ENCODE measurements at places on chromosomes 1 and 21. TPM values are rescaled to one million over a fixed set of nuclear protein-coding genes. Genes with fewer than 3 reads are reported as not detected.

The SELE gene
- not detected for total RNA-seq

The KCNJ9 gene
- not detected for total RNA-seq

The FCGR1A gene
- total RNA-seq: not detected

The DLGAP3 gene
- total RNA-seq: 0.39 TPM

The ELAVL4 gene
- total RNA-seq: not detected

GRCh38 chr21:41374867-41375533, 13.2 kb downstream of the MX2 start:
- no peak for DNase-seq
- H3K27me3 ChIP-seq: no peaks in the 10 kb centered on the region
- no peak overlapping the region for H3K4me3 ChIP-seq
- peaks cover 37% of the 10 kb centered on the region for H3K4me1 ChIP-seq

DNA sequence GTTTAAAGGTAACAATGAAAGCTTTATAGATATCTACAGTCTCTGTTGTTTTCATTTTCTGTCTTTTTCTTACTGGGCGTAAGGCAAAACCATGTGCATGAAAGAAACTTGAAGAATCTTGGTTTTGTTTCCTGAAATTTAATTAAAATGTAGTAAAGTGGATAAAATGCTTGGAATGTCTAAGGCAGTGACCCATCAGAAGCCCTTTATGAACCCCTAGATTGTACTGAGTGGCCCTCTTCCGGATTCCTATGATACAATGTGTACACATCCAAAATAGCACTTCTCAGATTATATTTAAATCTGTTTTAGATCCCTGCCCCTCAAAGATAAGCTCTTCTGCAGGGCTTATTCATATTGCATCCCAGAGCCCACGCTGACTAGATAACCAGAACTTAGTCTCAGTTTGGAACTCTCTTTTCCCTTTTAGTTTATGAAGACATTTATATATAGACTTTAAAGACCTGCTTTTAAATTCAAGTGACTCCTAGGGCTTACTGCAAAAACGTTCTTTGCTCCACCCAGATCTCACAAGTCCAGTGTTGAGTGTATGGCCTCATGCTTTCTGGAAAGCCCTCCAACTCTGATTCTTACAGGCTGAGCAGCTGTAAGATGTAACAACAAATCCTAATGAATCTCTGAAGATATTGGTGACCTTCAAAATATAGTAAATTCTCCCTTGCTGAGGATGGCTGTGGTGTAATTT, 142.9 kb downstream of the LRRC7 start:
- H3K27me3 ChIP-seq: no peaks in the 10 kb centered on the region
- no peak overlapping the region for H3K27ac ChIP-seq
- no peaks in the 10 kb centered on the region for H3K4me1 ChIP-seq
- no peak for DNase-seq
- H3K4me3 ChIP-seq: no peak overlapping the region

DNA sequence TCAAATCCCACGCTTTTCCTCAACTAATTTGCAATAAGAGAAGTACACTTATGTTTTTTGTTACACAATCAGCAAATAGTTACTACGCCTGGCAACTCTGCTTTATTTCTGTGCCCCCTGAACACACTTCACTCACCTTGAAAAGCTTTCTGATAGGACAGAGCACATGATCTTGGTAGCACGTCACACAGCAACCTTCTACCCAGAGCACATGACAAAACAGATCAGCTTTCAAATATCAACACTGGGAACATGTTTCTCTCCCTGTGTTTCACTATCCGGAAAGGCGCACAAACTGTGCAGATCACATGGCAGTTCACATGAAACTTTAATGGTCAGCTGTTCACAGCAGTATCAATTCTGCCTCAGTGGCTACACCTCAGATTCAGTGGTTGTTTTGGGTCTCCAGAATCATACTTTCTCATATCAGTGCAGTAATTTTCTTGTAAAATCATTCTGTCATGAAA, 2.2 kb downstream of the SLC19A2 start:
- peaks cover 40% of the 10 kb centered on the region for H3K4me1 ChIP-seq
- no peak overlapping the region for H3K27ac ChIP-seq
- no peak for DNase-seq
- H3K36me3 ChIP-seq: no peaks in the 10 kb centered on the region

DNA sequence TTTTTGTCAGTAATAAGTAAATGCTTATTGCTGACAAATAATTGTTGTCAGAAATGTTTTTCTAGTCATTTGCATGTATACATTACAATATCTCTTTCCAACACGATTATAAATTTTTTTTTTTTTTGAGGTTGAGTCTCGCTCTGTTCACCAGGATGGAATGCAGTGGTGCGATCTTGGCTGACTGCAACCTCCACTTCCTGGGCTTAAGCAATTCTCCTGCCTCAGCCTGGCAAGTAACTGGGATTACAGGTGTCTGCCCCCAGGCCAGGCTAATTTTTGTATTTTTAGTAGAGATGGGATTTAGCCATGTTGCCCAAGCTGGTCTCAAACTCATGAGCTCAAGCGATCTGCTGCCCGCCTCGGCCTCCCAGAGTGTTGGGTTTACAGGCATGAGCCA, 72.0 kb upstream of the ATF3 start:
- H3K36me3 ChIP-seq: no peaks in the 10 kb centered on the region
- H3K4me3 ChIP-seq: no peak overlapping the region
- no peak overlapping the region for H3K27ac ChIP-seq
- no peak for DNase-seq
- no peaks in the 10 kb centered on the region for H3K4me1 ChIP-seq

DNA sequence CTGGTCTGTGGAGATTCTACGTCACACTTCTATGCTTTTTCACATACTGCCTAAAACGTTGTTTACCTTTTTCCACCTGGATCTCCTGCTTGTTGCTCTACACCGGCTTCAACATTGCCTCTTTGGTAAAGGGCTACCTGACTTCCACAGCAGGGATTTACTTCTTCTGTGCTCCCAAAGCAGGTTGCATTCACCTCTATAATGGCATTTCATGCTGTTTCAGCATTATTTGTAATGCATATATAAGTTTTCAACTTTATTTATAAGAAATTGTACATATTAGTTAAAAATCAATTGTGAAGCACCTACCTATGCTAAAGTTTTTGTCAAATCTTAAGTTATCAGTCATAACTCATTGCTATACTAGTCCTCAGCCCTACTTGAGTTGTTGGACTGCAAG, 55.4 kb downstream of the DDAH1 start:
- no peak for DNase-seq
- no peaks in the 10 kb centered on the region for H3K36me3 ChIP-seq
- no peaks in the 10 kb centered on the region for H3K4me1 ChIP-seq

- no peak for DNase-seq
- H3K4me1 ChIP-seq: peaks cover 9% of the 10 kb centered on the region
- H3K4me3 ChIP-seq: no peak overlapping the region
- H3K27ac ChIP-seq: no peak overlapping the region
These were observed 48.9 kb downstream of the RHOU start for GRCh38 chr1:228784181-228784580.

DNA sequence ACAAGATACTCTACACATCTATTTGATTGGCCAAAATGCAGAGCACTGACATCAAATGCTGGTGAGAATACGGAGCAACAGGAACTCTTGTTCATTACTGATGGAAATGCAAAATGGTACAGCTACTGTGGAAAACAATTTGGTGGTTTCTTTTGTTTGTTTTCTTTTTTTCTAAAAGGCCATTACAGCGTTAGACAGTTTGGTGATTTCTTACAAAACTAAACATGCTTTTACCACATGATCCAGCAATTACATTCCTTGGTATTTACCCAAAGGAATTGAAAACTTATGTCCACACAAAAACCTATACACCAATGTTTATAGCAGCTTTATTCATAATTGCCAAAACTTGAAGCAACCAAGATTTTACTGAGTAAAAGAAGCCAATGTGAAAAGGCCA, 66.4 kb upstream of the FBXO28 start:
- no peaks in the 10 kb centered on the region for H3K4me1 ChIP-seq
- H3K4me3 ChIP-seq: no peak overlapping the region
- peaks cover 15% of the 10 kb centered on the region for H3K27me3 ChIP-seq
- no peak overlapping the region for H3K27ac ChIP-seq
- DNase-seq: no peak
- no peaks in the 10 kb centered on the region for H3K36me3 ChIP-seq

DNA sequence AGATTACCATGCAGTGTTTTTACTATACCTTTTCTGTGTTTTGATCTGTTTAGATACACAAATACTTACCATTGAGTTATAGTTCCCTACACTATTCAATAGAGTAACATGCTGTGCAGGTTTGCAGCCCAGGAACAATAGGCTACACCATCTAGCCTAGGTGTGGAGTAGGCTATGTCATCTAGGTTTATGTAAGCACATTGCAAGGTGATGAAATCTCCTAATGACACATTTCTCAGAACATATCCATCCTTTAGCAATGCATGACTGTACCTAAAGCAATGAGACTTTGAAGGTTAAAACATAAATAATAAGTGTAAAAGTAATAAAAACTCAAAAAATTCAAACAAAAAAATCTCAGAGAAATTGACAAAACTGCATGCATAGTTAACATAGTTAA, 358.6 kb downstream of the USH2A start:
- H3K27me3 ChIP-seq: no peaks in the 10 kb centered on the region
- DNase-seq: no peak
- H3K36me3 ChIP-seq: no peaks in the 10 kb centered on the region

- H3K36me3 ChIP-seq: no peaks in the 10 kb centered on the region
- no peak overlapping the region for H3K4me3 ChIP-seq
- H3K27me3 ChIP-seq: peaks cover 7% of the 10 kb centered on the region
- no peak for DNase-seq
- H3K4me1 ChIP-seq: peaks cover 6% of the 10 kb centered on the region
These were observed 7.8 kb upstream of the AMIGO1 start for GRCh38 chr1:109517337-109517736.

All from activated CD8-positive, alpha-beta T cell treated with anti-CD3 and anti-CD28 coated beads, Interleukin-2, amount 10 ng/mL, durations not matched to agents 7 days and 5 days (primary cell).